ENCODE measurements at places on chromosomes 3 and 15.

- no peak for DNase-seq
- no peaks in the 10 kb centered on the region for H3K27me3 ChIP-seq
- no peak overlapping the region for H3K27ac ChIP-seq
- H3K36me3 ChIP-seq: peaks cover 57% of the 10 kb centered on the region
- H3K4me3 ChIP-seq: no peak overlapping the region
Measured at GRCh38 chr15:34361278-34361677, 5.7 kb downstream of the LPCAT4 start.

- H3K36me3 ChIP-seq: no peaks in the 10 kb centered on the region
- H3K4me3 ChIP-seq: no peak overlapping the region
- H3K27ac ChIP-seq: peak overlapping the region; percentile 53
- H3K4me1 ChIP-seq: peaks cover 18% of the 10 kb centered on the region
Measured at GRCh38 chr15:65212097-65212496, 824 bp upstream of the CILP start.

DNA sequence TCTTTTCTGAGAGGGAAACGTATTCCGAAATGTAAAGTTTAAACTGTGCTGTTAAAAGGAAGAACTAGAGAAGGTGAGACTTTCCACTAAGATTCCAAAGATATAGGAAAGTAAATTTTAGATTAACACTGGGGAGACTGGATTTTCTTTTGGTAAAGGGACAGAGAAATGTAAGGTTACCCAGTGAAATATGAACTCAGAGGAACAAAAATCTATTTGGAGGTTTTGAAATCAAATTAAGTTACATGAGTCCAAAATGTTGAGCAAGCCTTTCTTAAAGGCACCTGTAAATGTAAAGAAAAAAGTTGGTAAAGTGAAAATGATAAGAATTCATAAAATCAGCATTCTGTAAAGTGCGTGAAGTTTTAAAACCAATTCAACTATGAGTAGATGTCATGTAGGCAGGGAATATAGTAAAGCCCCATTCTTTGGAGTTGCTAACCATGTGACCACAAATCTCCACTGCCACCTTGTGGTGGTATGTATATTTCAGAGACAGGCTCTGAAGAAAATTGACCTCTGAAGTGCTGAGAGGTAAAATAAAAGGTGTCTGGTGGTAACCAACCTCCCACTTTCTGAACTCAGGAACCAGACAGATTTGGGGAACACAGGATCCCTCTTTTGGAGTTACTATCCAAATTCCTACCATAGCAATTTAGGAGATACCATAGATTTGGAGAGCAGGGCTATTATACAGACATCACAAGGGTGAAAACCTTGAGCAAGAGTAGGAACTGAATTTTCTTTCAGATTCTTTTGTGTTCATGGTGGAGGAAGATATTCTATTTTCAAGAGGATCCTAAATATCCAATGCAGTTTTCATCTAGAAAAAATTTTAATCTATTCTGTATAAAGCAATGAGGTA, 215.3 kb downstream of the ROBO2 start:
- H3K4me1 ChIP-seq: no peaks in the 10 kb centered on the region
- no peak overlapping the region for H3K4me3 ChIP-seq
- no peaks in the 10 kb centered on the region for H3K27me3 ChIP-seq
- no peak for DNase-seq
- H3K27ac ChIP-seq: no peak overlapping the region

- no peaks in the 10 kb centered on the region for H3K4me1 ChIP-seq
- no peak overlapping the region for H3K27ac ChIP-seq
- no peaks in the 10 kb centered on the region for H3K36me3 ChIP-seq
- no peaks in the 10 kb centered on the region for H3K27me3 ChIP-seq
- H3K4me3 ChIP-seq: no peak overlapping the region
Measured at GRCh38 chr3:8835385-8835784, 66.0 kb upstream of the OXTR start.
